ENCODE measurements at places on chromosomes 16 and 17.

DNA sequence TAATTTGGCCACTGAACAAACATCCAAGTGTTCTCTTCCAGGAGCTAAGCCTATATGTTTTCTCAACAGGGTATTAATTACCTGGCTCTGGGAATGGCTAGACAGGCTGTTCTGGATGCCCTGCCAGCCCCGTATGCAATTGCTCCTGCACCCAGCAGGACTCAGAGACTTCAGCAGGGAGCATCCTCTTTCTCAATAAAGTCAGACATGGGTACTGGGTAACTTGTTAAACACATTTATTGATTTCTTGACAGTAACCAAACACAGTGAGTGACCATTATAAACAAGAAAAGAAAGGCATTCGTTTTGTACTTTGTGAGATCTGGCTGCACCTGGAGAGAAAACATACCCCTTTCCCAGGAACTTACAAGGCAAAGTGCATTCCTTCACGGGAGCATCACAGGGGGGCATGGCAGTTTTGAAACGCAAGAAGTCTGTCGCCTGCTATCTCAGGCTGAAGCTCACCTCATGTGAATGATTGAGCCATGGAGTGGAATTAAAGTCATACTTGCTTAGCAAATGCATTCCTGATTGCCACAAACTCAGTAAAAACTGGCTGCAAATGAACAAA is 369.8 kb downstream of the UTP18 start:
- no peak for DNase-seq

DNA sequence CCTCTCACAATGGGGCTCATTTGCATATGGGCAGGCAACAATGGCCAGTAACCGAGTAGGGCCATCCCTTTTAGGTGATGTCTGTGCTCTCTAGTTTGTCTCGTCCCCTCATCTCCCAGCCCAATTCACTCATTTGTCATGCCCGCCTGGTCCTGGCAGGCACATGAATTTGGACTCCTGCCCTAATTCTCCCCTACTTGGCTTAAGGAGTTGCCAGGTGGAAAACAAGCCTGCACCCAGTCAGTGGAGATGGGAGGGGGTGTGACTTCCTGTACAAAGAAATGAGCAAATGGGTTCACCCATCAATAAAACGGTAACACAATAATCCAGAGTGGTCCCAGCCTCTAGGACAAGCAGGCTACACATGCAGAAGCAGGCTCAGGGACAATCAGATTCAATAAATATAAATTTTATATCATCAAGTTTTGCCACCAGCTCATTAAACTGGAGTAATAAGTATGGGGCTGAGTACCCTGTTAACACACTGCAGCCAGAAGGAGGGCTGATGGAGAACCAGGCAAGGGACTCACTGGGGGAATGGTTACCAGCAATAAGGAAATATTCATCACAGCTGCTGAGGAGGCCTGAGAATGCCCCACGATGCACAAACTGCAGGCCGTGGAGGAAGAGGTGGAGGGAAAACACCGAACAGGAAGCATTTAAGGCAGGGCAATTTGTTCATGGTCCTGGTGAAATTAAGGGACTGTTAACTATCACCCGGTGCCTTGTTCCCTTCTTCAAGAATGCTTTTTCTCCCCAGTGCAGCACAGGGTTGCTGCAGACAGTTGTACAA is 84.4 kb upstream of the GPRC5B start:
- DNase-seq, result no peak

- DNase-seq, result no peak
Measured at GRCh38 chr17:29625037-29625750, 2.5 kb upstream of the CORO6 start.

GRCh38 chr16:10878644-10879501 is 1.9 kb downstream of the CIITA start:
- DNase-seq, result no peak

DNA sequence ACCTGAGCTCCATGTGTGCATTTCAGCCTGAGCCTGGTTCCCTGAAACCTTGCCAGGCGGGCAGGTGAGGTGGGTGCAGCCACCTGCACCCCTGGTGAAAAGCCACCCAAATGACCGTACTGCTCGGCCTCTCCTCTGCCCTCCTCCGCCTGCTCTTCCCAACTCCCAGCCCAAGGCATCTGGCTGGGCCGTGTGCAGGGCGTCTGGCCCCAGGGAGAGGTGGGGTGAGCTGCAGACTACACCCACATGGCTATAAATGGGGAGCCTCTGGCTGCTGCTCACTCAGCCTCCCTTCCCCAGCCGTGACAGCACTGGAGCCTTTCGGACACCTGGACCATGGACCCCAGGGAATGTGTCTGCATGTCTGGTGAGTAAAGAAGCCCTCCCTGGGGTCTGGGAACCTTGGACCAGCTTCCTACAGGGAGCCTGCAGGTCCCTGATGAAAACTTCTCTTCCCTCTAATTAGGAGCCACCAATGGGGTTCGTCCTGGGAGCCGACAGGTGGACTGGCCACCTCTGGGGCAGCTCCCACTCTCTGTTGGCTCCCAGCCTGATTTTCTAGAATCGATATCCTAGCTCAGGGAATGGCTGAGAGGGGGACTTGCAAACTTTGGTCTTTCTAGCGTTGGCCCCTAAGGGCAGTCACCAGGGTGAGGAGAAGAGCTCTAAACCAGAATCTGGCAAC is at the start of gene MT4:
Gene MT4 (plus strand): TSS at position 281 of the 685 bp plus-strand sequence. CDS start 56 bp downstream, at position 337.
- no peak for DNase-seq

- no peak for DNase-seq
Measured at GRCh38 chr17:33779234-33779591, 475.9 kb upstream of the CCL2 start.

All from T follicular helper cell (primary cell).